H1 (cell line): ENCODE measurements at places on chromosomes 2 and 18.

GRCh38 chr2:158004126-158004764, 97.4 kb upstream of the UPP2 start:
- DNase-seq: no peak

DNA sequence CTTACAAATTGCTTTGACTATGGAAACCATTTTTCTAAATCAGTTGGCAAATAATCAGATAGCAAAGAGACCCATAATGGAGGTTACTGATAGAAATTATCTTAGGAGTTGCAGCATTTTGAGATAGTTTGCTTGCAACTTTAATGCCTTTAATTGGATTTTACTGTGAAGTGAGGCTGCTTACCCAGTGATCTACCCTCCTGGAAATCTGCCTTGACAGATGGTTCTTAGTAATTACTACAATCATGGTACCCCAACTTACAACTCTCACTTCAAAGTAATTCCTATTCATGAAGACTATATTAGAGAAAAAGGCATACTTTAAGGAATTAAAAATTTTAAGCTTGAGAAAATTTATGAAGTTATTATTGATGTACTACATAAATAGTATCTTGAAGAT, 1288.6 kb upstream of the CDH2 start:
- no peak for DNase-seq

GRCh38 chr18:61435064-61435652, 101.9 kb downstream of the CDH20 start:
- DNase-seq: no peak

GRCh38 chr18:6810191-6810590, 80.7 kb downstream of the ARHGAP28 start:
- no peak for DNase-seq

DNA sequence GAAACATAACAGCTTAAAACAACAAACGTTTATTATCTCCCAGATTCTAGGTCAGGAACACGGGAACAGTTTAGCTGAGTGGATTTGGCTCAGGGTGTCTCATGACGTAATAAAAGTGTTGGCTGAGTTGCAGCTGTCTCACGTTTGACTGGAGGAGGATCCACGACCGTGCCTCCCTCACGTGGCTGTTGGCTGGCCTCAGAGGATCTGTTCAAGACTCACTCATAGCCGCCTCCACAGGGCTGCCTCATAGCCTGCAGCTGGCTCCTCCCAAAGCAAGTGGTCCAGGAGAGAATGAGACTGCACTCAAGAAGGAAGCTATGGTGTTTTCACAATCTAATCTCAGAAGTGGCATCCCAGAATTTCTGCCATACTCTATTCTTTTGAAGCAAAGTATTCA, 167.1 kb downstream of the RPRM start:
- no peak for DNase-seq

GRCh38 chr2:172861098-172861497, 125.5 kb downstream of the RAPGEF4 start:
- no peak for DNase-seq

GRCh38 chr18:56851774-56852173, 200.6 kb downstream of the WDR7 start:
- no peak for DNase-seq

GRCh38 chr2:10026940-10027569, 16.3 kb upstream of the KLF11 start:
- DNase-seq: no peak

DNA sequence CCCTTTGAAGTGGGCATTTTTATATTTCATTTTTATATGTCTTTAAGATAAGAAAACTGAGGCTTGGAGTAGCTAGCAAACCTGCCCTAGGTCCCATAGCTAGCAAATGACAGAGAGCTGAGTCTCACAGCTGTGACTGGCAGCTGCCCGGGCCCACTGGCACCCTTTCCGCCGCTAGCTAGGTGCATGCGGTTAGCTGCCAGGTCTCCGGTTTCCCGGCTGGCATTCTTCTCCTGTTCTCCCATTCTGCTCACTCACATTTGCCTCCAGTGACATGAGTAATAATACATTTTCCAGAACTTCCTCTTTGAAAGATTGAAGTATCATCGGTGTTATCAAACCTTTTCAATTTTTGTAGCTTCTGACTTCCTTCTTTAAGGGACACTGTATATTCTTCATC, 38.7 kb downstream of the MTCL1 start:
- DNase-seq: no peak

- no peak for DNase-seq
Observed at GRCh38 chr2:69099541-69099940, 86.6 kb downstream of the ANTXR1 start.

- no peak for DNase-seq
Observed at GRCh38 chr2:641872-642815, 35.1 kb downstream of the TMEM18 start.

- no peak for DNase-seq
Observed at GRCh38 chr18:24869285-24869684, 408.8 kb downstream of the HRH4 start.

DNA sequence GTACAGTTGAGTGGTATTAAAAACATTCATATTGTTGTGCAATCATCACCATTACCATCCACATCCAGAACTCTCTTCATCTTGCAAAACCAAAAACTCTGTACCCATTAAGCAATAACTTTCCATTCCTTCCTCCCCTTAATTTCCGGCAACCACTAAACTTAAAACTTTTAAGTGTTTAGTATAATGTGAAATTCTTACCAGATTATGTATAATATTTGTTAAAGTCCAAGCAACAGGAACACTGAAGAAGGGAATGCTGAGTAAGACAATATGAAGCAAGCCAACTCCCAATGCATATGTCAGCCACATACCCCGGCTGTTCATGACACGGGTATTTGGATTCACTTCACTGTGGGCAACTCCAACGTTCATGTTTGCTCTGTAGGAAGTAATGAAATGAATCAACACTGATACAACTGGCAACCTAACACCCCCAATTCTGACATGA, 1.9 kb downstream of the ORMDL1 start:
- no peak for DNase-seq

DNA sequence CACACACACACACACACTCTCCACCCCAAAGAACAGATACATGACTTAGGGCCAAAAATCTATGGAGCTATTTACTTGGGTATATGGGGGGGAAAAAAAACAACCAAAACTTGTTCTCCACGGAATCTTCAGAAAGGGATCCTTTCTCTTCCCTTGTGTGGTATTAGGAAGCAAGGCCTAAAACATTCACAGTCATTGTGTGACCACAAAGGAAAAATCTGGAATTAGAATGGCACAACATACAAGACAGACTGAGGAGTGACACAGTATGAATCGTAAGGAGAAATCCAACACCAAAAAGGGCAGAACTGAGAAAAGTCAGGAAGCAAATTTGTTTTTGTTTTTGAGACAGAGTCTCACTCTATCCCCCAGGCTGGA, 70.3 kb downstream of the ASXL2 start:
- no peak for DNase-seq

- no peak for DNase-seq
Observed at GRCh38 chr2:145750612-145751011, 1230.7 kb upstream of the ZEB2 start.

- no peak for DNase-seq
Observed at GRCh38 chr2:206430452-206430851, 12.9 kb upstream of the ADAM23 start.

DNA sequence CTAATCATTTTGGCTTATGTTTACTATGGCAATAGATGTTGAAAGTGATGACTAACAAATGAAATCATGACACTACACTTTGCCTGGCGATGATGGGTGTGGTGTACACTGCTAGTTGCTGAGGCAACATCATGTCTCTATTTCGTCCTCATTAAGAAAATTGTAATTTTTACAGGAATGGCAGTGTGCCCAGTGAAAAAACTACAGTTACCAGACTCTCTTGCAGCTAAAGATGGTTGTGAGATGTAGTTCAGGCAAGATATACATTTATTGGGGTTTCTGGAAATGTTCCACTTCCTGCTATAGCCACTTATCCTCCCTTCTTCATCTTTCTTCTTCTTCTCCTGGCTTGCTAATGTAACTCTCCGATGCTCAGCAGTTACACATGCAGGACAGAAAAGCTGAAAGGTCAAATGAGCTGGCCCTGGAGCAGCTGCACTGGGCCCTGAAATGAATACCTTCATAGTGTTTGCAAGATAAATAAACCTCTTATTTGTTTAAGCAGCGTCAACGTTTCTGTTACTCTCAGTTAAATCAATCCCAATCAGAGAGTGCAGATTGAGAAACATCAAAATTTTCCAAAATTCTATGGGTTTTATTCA, 46.0 kb downstream of the SOCS6 start:
- DNase-seq: no peak

DNA sequence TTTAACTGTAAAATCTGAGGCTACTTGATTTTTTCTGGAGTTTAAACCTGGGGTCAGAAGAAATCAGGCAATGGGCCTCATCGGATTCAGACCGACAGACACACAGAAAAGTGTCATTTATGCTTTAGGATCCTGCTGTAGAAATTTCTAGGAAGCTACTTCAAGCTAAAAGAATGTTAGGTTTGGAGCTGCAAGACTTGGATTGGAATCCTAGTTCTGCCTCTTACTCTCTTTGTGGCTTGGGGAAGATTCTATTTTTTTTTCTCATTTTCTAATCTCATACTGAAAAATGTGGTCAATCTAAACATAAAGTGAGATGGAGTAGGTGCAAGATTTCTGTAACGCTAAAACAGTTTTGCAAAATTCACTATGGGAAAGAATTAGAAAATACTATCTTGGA, 48.8 kb upstream of the KCNE4 start:
- DNase-seq: no peak

GRCh38 chr2:182416191-182416590, 10.6 kb downstream of the PDE1A start:
- DNase-seq: no peak

DNA sequence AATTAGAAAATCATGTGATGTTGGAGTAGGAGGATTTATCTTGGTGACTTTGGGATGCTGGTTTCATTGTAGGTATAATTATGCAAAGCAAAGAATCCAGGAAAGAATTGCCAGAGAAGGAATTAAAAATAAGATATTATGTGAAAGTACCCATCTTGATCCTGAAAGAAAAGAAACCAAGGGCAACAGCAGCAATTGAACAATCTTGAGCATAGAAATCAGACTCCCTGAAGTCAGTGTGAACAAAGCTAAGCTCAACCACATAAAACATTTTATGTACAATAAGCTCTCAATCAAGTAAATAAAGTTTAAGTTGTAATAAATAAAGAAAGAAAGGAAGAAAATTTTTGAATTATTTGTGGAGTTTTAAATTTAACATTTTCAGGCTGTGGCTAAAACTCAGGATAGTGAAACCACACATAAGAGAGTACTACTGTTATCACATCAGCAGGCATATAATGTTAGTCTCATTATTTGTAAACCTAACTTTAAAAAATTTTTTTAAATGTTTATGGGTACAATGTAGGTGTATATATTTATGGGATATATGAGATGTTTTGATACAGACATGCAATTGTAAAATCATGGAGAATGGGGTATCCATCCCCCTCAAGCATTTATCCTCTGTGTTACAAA, 32.8 kb upstream of the GPR55 start:
- no peak for DNase-seq

- no peak for DNase-seq
Observed at GRCh38 chr2:126894585-126895182, 4.0 kb upstream of the TEX51 start.

DNA sequence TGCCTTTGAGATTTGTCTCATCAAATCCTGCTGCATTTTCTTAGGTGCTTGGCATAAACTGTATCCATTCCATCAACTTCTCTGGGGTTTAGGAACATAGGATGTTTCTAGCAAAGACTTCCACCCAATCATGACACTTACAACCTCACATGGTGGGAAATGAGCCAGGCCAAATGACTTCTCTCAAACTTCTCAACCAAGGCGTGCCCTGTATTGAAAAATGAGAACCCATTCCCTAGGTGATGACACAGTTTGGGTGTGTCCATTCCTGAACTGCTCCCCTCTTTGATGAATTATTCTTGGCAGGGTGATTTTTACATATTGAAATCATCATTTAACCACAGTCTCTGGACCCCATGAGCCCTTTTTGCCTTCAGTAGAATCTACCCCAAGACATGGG, 161.1 kb downstream of the EN1 start:
- no peak for DNase-seq

- DNase-seq: no peak
Observed at GRCh38 chr18:3872641-3873040, 422.7 kb downstream of the TGIF1 start.
